ENCODE measurements at places on chromosomes 1 and 21.

DNA sequence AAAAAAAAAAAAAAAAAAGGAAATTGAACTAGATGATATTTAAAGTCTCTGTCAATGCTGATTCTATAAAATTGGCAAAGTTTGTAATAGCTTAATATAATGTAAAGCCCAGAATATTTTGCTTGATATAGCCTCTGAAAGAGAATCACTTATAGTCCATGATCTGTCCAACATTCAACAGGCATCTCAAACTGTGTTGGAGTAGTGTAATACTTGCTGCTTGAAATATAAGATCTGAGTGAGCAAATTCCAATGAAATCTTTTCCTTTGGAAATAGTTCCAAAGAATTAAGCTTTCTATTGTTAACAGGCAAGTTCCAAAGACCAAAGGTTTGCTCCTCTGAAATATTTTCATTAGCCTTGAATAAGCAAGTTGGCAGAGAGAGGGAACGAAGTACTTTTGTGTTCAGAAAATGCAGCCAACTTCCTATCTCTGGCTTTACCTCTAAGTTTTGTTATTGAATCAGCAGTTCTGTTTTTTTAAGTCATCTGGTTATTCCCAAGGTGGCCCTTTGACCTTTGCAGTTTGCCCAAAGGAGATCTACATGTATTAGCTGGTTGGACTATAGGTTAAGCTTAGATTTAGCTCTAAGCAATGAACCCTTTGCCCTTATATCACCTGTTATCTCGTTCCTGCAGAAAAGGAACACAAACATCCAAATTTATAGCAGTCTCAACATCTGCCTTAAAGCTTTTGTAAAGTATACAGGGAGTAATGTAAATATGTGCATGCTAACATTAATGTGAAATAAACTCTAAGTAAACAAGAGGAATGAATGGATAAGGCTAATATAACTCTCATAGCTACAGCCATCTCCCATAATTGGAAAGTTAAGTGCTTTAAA, 24.4 kb upstream of the CEP350 start:
- DNase-seq = no peak

DNA sequence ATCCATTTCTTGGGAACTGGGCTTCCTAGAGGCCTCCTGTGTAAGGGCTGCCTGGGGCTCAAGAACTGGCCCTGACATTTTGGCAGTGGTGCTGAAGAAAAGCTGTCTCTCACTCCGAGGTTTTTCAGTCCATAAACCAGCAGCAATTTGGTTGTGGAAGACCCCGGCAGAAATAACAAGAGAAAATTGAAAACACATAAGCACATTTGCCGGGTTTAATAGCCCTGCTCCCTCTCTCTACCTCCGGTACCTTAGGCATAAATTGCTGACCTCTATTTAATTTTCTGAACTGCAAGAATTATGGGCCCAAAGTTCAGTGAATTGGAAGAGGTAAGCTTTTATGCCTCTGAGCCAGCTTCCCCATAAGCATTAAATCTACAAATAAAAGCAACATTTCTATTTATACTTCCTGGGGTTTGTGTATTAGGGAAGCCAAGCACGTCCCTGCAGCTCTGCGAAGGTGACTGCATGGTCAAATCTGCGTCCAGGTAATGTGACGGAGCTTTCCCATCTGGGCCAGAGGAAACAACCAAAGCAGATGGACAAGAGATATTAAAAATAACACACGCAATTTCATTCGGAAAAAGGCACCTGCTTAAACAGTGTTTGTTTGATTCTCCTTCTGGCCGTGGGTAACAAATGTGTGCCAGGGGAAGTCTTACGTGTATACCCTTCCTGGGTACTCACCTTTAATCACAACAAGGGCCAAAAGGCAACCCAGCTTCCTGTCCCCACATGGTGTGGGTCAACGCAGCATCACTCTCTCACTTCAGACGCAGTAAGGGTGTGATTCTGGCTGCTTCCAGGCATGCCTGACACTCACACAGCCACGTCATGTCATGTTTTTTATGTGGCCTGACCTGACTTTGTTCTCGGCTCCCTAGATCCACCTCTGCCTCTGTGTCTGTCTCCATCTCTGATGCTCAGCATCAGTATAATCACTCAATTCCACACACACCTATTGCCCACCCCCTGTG, 69.2 kb downstream of the PAPPA2 start:
- no peak for DNase-seq

DNA sequence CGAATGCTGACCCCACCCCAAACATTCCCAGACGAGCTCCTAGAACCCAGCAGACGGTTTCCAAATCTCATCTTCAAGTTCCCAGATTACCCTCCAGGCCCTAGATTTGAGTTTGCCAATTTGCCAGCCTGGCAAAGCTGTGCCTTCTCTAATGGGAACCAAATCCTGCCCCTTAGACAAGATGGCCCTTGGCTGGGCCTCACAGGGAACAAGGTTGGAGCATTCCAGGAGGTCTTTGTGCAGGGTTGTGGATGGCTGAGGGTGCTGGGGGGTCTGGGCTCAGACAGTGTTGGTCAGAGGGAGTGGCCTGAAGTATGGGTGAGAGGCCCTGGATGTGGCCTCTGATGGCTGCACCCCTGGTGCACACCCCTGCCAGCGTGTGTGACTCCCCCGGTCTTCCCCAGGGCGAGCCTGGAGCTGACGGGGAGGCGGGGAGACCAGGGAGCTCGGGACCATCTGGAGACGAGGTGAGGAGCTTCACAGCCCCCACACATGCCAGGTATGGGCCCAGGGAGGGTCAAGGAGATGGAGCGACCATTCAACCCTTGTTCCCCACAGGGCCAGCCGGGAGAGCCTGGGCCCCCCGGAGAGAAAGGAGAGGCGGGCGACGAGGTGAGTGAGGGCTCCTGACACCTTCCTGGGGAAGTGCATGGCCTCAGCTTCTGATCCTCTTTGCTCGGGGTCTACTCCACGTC, 10.2 kb downstream of the COL6A1 start:
- no peak for DNase-seq

DNA sequence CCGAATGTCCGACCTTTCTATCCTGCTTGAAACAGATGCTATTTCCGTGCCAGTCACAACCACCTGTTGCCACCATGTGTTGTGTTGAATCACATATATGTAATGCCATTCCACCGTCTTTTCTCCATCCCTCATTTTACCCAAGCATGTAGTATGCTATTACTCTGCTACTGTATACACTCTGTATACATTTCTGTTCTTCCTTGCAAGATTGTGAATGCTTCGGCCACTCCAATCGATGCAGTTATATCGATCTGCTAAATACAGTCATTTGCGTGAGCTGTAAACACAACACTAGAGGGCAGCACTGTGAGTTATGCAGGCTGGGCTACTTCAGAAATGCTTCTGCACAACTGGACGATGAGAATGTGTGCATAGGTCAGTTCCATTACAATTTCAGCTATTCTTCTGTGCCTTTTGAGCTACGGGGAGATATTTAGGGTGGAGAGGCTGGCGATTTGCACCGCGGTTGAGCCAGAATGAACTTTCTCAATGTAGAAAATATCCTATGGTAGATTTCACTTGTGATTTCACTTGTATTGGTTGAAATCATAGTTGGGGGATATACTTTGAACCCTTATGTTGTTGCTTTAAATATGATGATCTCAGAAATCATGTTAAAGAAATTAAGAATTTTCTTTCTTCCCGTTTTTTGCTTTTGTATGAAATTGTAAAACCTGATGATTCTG, 289.8 kb downstream of the NTNG1 start:
- no peak for DNase-seq

- DNase-seq = no peak
Observed at GRCh38 chr1:43614211-43614610, 35.7 kb upstream of the KDM4A start.

GRCh38 chr1:8035289-8035688, 9.2 kb upstream of the ERRFI1 start:
- DNase-seq = no peak

- DNase-seq = no peak
Observed at GRCh38 chr1:221868593-221869303, 126.9 kb upstream of the DUSP10 start.

- no peak for DNase-seq
Observed at GRCh38 chr1:172239901-172240300, 180.6 kb upstream of the C1orf105 start.

GRCh38 chr1:22529901-22530621, 33.2 kb upstream of the EPHA8 start:
- DNase-seq = no peak

- DNase-seq = no peak
Observed at GRCh38 chr1:85259912-85260274, 431 bp upstream of the C1orf52 start.

GRCh38 chr1:94550396-94550795, 8.8 kb upstream of the F3 start:
- no peak for DNase-seq

DNA sequence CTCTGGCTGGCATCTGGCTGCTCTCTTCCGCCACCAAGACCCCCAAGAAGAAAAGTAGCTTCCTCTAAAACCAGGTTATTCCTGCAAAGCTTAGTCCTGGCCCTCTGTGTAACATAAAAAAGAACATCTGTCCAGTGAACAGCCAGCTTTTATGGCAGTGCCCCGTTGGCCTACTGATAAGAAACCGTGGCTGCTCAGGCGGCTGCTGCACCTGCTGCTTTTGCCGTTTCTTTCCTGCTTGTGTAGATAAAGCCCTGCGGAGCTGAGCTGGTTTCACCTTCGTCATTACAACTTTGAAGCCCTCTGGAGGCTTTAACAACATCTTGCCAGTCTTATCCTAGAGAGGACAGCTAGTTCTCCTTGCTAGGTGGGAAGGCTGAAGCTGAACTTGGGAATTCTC, 20.5 kb downstream of the ELAPOR1 start:
- no peak for DNase-seq

GRCh38 chr1:152164517-152165136, 5.6 kb upstream of the RPTN start:
- DNase-seq = no peak

- DNase-seq = no peak
Observed at GRCh38 chr1:111789666-111790316, 34.1 kb downstream of the DDX20 start.

DNA sequence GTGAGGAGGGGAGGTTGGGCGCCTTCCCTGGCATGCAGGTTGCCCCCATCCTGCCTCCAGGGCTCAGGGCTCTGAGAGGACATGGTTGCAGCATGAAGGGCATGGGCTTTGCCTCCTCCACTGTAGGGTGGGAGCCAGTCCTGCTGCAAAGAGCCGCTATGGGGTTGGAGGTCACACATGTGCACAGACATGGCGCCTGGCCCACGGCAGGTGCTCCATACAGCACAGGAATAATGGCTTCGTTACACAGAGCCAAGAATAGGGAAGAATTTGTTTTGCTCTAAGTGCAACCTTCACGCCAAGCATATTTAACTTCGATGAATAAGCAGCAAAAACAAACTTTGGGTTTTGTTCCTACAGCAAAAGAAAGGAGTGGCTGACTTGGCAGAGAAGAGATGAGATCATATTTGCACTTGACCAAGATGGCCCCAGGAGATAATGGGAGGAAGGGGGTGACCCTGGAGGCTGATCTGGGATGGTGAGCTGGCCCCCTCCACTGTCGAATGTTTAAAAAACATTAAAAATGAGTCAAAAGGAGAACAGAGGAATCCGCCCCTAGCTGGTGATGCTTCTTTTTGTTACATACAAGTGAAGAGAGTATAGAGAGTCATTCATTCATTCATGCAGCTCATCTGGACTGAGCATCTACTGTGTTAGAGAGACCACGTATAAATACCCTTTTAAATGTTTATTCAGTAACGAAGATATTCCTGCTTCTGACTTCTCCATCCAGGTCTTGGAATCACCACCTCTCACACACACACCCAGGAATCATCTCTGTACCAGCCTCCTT, 12.4 kb upstream of the C2CD2 start:
- no peak for DNase-seq

- DNase-seq = no peak
Observed at GRCh38 chr21:28261298-28261697, 731.4 kb downstream of the LTN1 start.

DNA sequence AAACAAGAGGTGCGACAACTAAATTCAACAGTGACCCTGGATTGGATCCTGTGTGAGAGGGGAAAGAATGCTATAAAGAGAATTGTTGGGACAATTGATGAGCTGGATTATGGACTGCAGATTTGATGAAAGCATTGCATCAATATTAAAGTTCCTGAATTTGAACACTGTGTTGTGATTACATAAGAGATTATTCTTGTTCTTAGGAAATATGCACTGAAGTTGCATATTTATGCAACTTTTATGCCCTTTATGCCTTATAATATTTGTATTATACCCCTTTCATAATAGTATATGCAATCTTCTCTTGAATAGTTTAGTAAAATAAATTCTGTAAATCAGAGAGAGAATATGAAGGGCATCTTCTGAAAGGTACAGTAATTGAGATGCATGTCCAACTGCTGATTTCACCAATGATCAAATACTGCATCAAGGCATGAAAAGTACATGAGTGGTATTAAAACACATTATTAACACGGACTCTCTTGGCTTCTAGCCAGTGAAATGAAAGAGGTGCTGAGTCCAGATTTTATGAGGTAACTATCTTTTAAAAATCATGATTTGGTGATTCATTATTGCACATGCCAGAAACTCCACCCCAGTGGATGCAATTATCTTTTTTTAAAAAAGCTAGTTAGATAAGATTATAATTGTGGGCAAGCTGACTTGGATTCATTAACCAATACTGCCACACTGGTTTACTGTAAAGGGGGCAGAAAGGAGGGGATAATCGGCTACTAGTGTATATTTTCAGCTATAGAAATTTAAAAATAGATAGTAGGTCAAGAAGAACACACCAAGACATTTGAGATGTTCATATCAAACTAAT, 19.9 kb upstream of the LPAR3 start:
- no peak for DNase-seq

- DNase-seq = no peak
Observed at GRCh38 chr1:168692472-168692871, 36.5 kb downstream of the DPT start.

DNA sequence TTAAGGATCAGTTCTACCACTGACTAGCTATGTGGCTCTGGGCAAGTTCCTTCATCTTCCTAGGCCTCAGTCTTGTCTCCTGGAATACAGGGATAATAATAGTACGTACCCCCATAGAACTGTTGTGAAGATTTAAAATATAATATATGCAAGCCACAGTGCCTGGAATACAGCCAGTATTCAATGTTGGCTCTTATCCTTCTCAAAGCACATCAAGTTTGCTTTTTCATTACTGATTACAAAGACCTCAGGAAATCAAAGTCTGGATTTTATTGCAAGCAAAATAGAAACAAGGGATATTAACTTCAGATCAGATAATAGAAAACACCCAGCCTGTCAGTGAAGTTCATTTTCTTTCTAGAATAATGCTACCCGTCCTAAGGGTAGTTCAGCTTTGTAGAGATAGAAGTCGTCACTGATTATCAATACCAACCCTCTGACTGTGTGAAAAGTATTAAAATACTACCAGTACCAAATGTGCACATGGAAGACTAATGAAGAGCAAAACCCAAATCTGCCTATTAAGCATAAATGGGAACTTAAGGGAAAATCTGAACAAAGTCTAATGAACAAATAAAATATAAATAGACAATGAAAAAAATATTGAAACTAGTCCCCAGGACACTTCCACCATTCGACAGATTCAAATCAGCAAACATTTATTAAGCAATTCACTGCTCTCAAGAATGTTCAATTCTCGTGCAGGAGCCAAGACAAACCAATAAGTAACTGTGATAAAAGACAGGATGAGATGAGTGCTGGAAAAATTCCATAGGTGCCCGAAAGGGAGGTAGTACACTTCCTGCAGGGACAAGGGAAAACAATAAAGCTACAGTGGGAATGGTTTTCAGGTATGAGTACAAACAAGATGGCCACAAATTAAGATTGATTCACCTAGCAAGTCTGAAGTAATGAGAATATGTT, 206.2 kb downstream of the SMYD3 start:
- DNase-seq = no peak

GRCh38 chr1:94808669-94809068, 11.5 kb upstream of the SLC44A3 start:
- DNase-seq = no peak

GRCh38 chr21:45412909-45413611, 8.1 kb downstream of the COL18A1 start:
- DNase-seq = no peak

GRCh38 chr1:41805771-41806471, 112.8 kb downstream of the HIVEP3 start:
- no peak for DNase-seq

Measured in GM12892 (cell line).